Neural progenitor cell (in vitro differentiated cells): ENCODE measurements at places on chromosomes 6 and 20. TPM values are rescaled to one million over a fixed set of nuclear protein-coding genes. Genes with fewer than 3 reads are reported as not detected.
A peak's percentile ranks its signal among the peaks of the same experiment; 100 is the strongest.

GRCh38 chr6:53614676-53615075 lies 50.9 kb downstream of the KLHL31 start:
- no peak for DNase-seq

DNA sequence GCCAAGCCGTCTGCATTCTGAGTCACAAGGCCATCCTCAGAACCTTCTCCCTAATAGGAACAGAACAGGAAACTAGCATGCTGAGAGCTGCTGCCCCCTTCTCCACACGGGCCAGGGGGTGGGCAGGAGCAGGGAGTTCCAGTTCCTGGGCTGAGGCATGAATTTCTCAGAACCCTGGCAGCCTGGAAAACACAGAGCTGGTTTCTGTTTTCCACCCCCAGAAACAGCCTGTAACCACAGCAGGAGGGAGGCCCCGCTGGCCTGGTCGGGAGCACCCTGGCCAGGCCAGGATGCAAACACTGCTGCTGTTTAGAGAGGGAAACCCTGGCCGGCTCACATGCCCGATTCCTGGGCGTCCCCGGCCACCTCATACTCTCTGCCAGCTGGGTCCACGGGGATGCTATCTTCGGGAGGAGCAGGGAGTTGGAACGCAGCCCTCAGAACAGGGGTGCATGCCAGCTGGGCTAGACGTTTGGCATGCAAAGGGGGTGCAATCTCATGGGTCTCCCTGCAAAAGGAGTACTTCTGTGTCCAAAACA lies 130.1 kb downstream of the NFATC2 start:
- no peak for DNase-seq

DNA sequence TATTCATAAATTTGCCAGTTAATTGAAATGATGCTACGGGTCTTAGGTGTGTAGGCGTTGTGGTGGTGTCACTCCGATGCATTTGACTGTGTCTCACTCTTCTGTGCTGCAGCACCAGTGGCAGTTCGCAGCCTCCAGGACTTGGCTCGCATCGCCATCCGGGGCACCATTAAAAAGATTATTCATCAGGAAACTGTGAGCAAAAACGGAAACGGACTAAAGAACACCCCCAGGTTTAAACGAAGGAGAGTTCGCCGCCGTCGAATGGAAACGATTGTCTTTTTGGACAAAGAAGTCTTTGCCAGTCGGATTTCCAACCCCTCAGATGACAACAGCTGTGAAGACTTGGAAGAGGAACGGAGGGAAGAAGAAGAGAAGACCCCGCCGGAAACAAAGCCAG lies 17.6 kb downstream of the PCMTD2 start:
- DNase-seq = no peak

GRCh38 chr20:54822386-54822785 lies 347.0 kb downstream of the DOK5 start:
- no peak for DNase-seq

- no peak for DNase-seq
These were observed 51.7 kb downstream of the THBS2 start for GRCh38 chr6:169201985-169202384.

GRCh38 chr6:81451787-81452186 lies 300.7 kb downstream of the TENT5A start:
- DNase-seq = no peak

- DNase-seq = no peak
These were observed 11.4 kb upstream of the GRM4 start for GRCh38 chr6:34157236-34157830.

- DNase-seq = no peak
These were observed 229.2 kb downstream of the HACE1 start for GRCh38 chr6:104630522-104630921.

GRCh38 chr6:157879873-157880254 lies 56.8 kb downstream of the SNX9 start:
- DNase-seq = peak; percentile 26

GRCh38 chr20:53146201-53146891 lies 174.2 kb downstream of the TSHZ2 start:
- DNase-seq = no peak

DNA sequence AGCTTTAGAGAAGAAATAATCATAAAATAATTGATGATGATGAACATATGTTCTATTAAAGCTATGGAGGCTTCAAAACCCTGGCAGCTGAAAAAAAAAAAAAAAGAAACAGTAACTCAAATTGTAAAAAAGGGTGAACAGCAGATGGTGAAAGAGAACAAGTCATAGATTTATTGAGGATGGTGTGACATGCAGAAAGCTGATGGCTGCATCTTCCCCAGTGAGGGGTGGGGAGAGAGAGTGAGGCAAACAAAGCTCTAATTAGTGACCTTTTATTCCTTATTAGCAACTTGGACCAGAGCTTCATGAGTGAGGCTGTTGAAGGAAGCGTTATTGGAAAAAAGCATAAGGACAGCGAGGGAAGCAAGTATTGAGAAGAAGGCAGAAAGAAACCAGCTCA lies 191.7 kb downstream of the EDN1 start:
- DNase-seq = no peak

DNA sequence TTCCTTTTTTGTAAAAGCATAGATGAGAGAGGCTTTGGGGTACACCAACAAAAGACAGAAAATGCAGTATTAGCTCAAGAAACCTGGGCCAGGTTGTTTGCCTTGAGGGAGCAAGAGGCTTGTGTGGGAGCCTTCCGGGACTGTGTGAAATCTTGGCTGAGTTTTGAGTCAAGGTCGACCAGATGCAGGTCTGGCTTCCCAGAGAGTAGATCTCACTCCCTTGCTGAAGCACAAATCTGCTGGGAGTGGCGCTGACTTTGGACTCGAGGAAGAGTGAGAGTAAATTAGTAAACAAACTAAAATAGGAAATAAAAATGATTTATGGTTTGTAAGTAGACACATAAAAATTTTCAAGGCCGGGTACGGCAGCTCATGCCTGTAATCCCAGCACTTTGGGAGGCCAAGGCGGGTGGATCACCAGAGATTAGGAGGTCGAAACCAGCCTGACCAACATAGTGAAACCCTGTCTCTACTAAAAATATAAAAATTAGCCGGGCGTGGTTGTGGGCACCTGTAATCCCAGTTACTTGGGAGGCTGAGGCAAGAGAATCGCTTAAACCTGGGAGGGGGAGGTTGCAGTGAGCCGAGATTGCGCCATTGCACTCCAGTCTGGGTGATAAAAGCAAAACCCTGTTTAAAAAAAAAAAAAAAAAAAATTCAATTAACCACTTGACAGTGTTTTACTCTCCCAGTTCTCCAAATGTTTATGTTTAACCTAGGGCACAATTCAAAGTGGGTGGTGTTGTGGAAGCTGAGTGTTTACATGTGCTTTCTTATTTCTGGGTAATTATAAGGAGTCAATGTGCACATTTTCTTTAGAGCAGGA lies 27.7 kb upstream of the EDN1 start:
- DNase-seq = no peak

DNA sequence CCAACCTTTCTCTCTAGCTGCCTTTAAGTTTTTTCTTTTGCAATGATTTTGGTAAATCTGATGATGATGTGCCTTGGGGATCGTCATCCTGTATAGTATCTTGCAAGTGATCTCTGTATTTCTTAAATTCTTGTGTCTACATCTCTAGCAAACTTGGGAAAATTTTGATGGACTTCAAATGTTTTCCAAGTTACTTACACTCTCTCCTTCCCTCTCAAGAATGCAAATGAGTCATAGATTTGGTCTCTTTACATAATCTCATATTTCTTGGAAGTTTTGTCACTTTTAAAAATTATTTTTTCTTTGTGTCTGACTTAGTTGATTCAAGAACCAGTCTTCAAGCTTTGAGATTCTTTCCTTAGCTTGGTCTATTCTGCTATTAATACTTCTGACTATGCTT lies 176.4 kb downstream of the TBC1D32 start:
- no peak for DNase-seq

DNA sequence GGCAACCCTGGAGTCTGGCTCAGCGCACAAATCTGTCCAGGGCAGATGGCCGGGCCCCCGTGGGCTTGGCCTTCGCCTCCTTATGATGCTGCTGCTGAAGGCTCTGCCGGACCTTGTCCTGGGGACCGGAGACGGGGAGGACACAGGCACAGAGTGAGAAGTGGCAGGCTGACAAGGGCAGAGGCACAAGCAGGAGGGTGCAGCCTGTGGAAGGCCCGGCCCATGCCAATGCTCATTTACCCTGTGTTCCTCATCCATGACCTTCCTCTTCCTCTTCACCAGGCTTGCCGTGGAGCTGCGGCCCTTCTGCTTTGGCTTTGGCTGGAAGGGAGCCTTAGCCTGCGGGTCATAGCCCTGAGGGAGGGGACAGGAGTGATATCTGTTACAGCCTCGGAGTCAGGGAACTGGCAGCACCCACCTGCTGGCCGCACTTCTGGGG lies 2.4 kb downstream of the B3GALT4 start:
- no peak for DNase-seq

DNA sequence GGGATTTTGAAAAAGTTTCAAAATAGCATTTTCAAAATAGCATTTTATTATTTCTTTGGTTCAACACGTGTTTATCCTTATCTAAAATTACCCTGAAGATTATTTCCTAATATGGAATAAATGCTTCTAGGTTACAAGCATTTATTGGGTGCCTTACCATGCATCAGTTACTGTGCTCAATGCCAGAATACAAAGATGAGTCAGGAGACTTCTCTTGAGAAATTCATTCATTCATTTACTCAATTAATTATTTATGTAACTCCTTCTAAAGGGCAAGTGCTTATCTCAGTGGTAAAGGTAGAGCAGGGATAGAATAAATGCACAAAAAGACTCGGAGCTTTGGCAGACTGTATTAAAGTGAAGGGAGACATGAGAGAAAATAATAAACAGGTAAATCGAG lies 150.1 kb upstream of the PDE7B start:
- no peak for DNase-seq

DNA sequence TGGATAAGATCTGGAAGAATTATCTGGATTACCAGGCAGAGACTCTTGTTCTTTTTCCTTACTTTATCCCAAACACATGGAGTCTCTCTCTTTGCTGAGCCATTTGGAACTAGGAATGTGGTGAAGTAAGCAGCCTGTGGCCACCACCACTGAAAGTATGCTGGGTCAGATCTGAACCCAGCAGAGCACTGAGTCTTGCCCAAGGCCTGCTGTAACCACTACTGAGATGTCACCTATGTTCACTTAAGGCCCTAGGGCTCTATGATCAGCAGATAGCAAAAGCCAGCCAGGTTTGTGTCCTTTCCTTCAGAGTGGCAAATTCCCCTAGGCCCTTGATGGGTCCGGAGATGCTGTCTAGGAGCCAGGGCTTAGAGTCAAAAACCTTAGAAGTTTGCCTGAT lies 103.3 kb upstream of the PLN start:
- DNase-seq = no peak

DNA sequence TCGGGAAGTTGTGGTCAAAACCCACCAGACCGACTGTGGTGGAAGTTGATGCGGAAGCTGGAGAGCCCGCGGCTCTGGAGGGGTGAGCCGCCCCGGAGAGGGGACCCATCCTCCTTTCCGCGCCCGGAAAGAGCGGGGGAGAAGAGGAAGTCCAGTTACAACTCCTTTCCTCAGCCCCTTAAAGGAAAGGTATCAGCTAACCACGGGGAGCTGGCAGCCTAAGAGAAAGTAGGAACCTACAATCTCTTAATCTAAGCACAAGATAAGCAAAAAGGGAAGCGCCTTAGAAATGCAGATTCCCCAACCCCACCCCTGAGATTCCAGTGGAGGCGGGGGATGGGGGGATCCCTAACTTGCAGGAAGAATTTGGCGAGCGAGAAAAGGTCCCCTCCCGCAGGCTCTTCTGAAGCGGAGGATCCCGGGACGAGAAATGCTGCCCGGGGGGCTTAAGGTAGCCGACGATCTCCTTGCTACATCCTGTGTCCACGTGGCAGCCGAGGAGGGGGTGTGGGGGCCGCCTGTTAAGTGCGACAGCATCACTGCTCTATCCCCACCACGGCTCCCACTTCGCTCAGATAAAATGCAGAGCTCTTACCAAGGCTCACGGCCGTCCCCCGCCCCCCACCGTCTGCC lies 87.5 kb downstream of the ZFP64 start:
- DNase-seq = peak; percentile 49

DNA sequence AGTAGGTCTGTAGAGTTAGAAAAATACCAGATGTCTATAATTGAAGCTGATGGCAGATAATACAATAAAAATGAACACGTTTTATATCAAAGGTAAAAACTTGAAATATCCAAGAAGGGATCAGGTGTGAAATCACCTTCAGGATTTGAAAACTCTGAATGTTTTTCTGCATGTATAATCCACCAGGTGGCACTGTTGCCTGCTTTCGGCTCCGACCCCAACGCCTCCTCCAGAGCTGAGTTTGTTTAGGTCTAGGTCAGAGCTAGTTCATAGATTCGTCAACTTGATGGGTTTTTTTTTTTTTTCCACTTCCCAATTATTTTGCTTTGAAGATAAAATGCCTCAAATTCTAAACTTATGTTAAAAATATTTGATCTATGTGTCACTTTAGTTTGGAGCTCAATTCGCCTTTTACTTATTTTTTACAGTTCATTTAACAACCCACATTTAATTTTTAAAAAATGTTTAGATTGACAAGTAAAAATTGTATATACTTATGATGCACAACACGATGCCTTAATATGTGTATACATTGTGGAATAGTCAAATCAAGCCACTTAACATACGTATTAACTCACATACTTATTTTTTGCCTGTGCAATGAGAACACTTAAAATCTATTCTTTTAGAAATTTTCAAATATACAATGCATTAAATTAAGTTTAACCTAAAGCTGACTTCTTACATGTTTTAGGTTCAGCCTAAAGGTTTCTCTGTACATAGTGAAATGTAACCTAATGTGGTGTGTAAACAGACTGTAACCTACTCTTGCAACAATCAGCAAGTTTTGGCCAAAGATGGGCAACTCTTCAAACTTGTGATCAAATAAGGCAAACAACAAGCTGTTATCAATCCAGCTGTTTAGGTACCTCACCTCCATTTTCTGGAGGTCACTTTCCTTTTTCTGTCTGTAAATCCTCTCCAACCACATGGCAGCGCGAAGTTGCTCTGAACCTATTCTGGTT lies 39.4 kb upstream of the ENPP4 start:
- peak; percentile 74 for DNase-seq

DNA sequence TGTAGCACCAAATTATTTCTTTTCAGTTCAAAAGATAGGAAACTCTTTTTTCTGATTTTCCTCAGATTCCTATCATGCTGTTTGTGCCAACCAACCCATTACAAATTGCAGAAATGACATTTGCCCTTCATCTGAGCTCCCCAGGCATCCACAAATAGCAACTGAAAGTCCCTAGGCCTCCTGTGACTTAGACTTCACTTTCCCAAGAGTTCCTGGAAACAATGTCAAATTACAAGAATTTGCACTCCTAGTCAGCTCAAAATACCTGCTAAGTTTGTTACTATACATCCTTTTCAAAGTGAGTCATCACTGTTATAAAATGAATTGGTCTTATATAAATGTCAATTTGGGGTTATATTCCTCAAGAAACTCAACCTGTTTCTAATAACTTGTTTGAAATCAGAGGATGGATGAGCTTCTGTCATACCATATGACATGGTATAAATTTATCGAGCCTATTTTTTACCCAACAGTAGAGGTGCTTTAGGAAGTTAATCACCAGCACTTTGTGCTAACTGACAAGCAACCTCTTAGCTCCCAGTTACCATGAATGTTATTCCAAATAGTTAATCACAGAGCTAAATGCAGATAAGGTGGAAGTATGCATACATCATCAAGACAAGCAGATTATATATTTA lies 256.5 kb downstream of the HACE1 start:
- DNase-seq = no peak

The MYH7B gene
- 0.03 TPM in 1 of 2 replicates, not detected in the other for total RNA-seq

The BPIFB4 gene
- not detected in 2 replicates for total RNA-seq

The ZC2HC1B gene
- not detected in 2 replicates for total RNA-seq

The C6orf132 gene
- total RNA-seq = 1.2 and 1.8 TPM in 2 replicates

The BMP2 gene
- total RNA-seq = 7.2 and 7.3 TPM in 2 replicates
